ENCODE measurements at places on chromosomes 2 and 18.

GRCh38 chr2:203811491-203812221 is 55.9 kb upstream of the CTLA4 start:
- peak; percentile 79 for DNase-seq

- DNase-seq = no peak
These were observed 87.3 kb upstream of the PPP1CB start for GRCh38 chr2:28664120-28664842.

DNA sequence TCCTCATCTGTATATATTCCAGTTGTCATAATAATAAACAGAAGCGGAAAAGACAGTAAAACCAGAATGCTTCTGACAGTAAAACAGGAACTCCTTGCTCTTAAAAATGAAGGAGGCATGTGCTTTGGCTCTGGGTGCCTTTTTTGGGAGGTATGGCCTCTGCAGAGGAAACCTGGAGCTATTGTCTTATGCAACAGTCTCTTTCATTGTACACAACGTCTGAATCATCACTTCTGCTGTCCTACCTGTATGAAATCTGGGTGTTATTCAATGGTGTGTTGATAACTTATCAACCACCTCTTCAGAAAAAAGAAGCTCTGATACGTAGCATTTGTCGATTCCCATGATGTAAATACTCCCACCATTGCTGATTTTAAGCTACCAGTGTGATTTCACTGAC is 64.8 kb downstream of the CDCA7 start:
- DNase-seq = no peak

DNA sequence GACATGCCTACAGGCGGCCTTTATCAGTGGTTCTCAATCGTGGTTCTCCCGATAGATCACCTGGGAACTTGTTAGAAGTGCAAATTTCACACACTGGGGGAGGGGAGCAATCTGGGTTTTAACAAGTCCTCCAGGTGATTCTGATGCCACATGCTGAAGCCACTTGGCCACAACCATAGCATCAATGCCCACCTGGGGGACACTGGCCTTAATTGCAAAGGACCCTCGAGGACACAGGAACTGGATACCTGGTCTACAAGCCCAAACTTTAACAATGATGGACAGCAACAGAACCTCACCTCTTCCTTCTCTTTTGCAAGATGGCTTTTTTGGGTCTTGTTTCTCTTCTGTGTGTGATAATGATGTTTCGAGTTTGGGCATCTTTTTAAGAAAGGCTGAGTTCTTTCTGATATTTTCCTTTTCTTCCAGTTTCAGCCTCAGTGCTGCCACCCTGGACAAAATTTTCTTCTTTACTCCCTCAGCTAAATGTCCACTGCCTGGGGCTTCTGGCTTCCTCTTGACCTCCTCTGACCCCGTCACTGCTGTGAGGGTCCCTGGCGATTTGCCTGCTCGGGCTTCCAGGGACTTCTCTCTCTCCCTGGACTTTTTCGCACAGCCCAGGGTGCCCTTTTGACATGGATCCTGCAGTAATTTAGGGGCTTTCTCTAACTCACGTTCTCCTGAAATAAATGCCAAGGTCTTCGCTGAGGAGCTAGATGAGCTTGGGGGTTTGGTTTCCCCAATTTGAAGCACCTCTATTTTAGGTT is 94.2 kb downstream of the ALPK2 start:
- DNase-seq = no peak

- peak; percentile 82 for DNase-seq
These were observed 38.6 kb downstream of the ACOXL start for GRCh38 chr2:110770959-110771431.

GRCh38 chr2:240095556-240096523 is 40.3 kb downstream of the COPS9 start:
- no peak for DNase-seq

- no peak for DNase-seq
These were observed 357.6 kb downstream of the RAD51AP2 start for GRCh38 chr2:17160594-17160993.

- DNase-seq = no peak
These were observed 68.3 kb upstream of the RND3 start for GRCh38 chr2:150555611-150556356.

- no peak for DNase-seq
These were observed 24.7 kb downstream of the TLK1 start for GRCh38 chr2:171136024-171136423.

GRCh38 chr2:133606616-133607015 is 38.4 kb upstream of the NCKAP5 start:
- no peak for DNase-seq

GRCh38 chr2:3664925-3665324 is 6.9 kb downstream of the ALLC start:
- DNase-seq = no peak

DNA sequence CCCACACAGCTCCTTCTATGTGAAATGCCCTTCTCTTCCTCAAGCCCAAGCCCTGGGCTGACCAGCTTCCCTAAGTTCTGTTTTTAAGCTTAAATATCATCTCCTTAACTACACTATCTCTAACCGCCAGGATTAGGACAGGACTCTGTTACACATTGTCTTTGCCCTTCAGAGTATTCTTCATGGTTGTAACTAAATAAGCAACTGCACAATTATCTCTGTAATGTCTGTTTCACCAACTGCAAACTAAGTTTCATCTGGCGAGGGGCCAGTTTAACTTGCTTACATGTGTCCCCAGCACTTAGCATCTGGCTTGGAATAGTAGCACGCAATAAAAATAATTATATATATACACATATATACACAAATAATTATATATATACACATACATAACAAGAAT is 1.1 kb upstream of the ERMN start:
- no peak for DNase-seq

GRCh38 chr18:47876813-47877212 is 53.6 kb downstream of the SMAD2 start:
- no peak for DNase-seq

- no peak for DNase-seq
These were observed 232.4 kb downstream of the GBX2 start for GRCh38 chr2:235935773-235936172.

DNA sequence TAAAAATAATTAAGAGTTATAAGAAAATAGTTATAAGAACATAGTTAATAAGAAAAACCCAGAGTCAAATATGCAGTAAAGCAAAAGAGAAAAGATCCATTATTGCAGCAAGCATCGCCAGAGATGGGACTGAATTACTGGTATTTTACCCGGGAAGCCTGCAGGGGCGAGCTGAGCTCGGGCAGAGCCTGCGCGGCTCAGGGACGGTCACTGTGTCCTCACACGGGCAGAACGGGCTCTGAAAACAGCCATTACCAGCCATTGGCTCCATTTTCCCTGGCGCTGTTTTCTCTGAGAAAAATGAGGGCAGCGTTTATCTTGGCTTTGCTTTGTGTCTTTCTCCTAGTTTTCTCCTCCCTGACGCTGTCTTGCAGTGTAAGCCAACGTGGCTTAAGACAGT is 95.3 kb upstream of the ALKAL2 start:
- no peak for DNase-seq

GRCh38 chr2:197911667-197912066 is 107.3 kb downstream of the PLCL1 start:
- DNase-seq = no peak

- DNase-seq = peak; percentile 64
These were observed 34.8 kb upstream of the SPATA3 start for GRCh38 chr2:230961091-230961491.

- peak; percentile 58 for DNase-seq
These were observed 286.2 kb upstream of the EPAS1 start for GRCh38 chr2:46010925-46011490.

DNA sequence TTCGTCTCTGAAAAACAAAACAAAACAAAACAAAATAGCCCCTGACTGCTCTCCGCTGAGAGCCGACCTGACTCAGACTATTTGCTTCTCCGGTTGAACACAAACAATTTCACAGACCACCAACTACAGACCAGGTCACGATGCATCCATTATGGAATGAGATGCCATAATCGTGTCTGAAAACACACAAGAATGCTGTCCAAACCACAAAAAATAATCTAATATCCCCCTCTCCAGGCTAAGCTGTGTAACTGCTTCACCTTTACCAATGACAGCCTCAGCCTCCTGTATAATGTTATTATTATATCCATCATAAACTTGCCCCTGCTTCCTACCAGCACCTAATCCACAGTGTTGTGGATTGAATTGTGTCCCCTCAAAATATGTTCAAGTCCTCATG is 114.7 kb downstream of the DNAH6 start:
- peak; percentile 65 for DNase-seq

DNA sequence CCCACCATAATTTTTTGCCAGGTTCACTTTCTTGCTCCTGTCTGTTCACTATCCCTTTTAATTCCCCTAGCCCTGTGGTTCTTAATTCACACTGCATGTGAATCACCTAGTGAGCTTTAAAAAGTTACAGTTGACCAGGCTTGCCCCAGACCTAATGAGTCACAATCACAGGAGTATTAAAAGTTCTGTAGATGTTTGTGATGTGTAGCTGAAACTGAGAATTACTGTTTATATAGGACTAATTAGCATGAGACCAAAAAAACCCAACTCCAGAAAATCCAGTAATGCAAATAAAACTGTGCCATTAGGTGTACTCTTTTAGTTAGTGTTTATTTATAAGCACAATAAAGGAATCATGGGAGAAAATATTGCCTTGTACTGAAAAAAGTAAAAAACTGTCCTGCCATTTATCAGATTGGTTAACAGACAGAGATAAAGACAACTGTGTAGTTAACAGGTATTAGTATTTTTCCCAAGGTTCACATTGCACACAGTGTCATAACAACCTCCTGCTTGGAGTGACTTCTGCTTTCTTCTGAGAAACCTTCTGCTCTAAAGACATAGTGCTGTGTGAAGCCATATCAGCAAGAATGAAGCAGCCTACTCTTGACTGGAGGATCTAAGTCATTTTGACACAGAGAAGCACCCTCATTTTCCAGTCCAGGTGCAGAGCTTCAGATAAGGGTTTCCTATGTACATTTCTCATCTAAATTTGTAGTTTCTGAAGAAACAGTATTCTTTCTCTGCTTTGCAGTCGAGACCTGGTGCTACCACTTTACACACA is 39.0 kb downstream of the VAPA start:
- DNase-seq = no peak

GRCh38 chr2:58448065-58448507 is 207.0 kb upstream of the FANCL start:
- peak; percentile 76 for DNase-seq

DNA sequence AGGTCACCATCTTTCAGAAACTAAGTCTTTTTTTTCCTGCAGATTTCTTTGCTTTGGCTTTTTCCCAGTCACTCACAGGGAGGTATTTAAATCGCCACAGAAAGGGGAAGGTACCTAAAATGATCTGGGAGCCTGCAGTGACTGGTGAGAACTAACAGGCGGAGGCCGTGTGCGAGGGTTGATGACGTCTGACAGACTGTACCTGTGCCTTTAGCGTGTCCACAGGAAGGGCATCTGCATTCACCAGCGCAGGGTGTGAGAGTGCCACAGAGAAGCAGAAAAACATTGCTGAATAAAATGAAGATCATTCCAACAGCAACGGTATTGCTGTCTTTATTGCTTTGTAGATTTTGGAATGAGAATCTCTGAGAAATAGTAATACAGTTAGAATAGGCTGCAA is 5.7 kb downstream of the CTDP1 start:
- no peak for DNase-seq

DNA sequence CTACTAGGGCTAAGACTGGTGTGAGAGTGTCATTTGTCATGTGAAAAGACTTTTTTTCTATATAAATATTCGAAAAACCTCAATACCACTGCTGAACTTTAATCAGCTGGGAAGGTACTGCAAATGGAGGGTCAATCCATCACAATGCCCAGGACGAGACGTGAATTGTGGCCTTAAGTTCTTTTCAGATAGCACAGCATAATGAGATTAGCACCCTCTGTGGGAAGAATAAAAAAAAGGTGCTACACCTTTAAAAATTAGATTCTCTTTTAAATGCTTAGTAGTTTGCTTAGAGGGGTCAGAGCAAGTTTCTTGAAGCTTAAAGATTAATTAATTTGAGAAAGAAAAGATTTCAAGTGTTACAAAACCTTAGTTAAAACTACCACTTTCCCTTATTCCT is 5.6 kb downstream of the LRRTM1 start:
- DNase-seq = no peak

DNA sequence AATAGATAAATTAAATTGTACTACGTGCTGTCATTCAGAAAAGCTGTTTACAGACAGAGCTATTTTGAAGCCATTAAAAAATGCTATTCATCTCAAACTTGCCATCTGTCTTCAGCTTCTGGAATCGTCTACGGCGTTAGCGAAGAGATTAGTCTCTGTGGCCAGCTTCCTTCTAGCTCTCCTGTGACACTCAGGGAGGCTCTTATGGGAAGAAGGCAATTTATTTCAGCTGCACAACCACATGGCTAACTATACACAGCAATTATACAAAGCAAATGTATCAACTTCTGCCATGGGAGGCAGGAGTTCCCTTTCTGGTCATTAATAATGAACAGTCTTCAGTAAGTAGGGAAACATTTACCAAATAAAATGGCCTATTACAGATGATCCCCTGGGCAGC is 6.3 kb downstream of the CTAGE1 start:
- DNase-seq = no peak

- DNase-seq = no peak
These were observed 49.9 kb downstream of the KDM3A start for GRCh38 chr2:86491088-86491487.

DNA sequence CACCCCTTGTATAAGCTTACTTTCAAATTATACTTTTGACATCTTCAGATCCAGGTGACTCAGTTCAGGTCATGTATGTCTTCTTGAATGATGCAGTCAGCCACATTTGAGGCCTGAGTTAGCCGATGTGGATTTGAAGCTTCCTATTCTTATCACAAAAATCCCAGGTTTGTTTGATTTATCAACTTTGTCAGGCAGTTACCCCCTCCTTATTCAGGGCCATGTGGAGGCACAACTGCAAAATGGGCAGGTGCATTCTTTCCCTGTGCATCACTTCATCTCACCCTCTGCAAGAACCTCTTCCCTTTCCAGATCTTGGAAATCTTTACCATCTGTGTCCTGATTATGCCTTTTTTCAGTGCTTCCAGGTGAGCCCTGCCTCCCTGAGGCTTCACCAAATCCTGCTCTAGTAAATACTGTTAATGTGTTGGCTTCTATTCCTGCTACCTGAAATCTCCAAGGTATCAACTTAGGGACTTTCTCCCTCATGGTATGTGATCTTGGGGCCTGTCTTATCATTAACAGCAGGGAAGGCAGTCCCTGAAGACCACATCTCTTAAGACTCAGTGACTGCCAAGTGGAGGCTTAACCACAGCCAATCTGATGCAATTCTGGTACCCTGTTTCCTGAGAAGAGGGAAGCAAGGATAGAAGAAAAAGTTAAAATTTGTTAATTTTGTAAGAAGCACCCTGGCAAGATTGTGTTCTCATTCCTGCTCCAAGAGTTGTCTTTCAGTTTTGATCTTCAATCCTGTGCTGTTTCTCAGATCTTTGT is 9.4 kb upstream of the ARHGAP28 start:
- DNase-seq = no peak
